Cerebellar cortex (tissue), 1 donor: ENCODE measurements at places on chromosomes 5 and 9.
A peak's percentile ranks its signal among the peaks of the same experiment; 100 is the strongest.

GRCh38 chr9:107597743-107598217 is 108.2 kb upstream of the KLF4 start:
- no peak for DNase-seq

- DNase-seq = no peak
Measured at GRCh38 chr5:137236849-137237507, 262.1 kb downstream of the SPOCK1 start.

DNA sequence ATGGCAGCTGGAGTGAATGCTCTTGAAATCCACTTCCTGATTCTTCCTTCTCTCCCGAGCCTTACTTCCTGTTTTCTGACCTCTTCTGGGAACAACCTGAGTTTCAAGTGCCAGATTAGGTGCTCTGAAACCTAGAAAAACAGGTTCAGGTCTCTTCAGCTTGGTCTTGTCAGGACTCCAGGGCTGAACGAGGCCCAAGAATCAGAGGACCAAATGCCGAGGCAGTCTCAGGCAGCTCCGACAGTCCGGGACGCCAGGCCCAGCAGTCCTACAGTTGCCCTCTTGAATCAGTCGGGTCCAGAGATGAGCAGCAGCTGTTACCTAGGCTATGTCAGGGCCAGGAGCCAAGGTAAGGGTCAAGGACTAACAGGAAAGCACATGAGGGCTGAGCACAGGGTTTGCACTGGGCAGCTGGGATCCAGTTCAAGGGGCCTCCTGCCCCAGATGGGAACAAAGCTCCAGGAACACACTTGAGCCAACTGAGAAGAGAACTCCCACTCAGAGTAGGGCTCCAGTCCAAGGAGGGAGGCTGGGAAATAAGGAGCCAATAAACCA is 38.3 kb upstream of the ADRA1B start:
- DNase-seq = peak; percentile 10

GRCh38 chr9:1647776-1648175 is 367.4 kb upstream of the SMARCA2 start:
- DNase-seq = no peak

DNA sequence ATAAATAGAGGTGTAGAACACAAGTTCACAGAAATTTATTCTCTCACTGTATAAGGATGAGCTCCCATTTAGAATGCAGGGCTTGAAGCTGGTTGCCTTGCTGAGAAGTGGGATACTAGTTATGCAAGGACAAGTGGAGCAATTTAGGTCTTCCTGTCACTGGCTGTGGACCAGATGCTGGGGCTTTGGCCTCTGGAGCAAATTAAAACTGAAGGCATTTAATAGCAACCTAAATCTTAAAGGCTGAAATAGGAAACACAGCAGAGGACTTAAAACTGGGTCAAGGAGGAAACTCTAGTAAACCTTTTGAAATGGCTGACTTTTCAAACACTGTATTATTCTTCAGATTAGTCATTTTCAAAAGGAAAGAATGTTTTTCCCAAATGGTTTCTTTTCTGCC is 319.4 kb downstream of the RAB3C start:
- DNase-seq = no peak

- DNase-seq = no peak
Measured at GRCh38 chr5:94853120-94853519, 234.7 kb downstream of the SLF1 start.

DNA sequence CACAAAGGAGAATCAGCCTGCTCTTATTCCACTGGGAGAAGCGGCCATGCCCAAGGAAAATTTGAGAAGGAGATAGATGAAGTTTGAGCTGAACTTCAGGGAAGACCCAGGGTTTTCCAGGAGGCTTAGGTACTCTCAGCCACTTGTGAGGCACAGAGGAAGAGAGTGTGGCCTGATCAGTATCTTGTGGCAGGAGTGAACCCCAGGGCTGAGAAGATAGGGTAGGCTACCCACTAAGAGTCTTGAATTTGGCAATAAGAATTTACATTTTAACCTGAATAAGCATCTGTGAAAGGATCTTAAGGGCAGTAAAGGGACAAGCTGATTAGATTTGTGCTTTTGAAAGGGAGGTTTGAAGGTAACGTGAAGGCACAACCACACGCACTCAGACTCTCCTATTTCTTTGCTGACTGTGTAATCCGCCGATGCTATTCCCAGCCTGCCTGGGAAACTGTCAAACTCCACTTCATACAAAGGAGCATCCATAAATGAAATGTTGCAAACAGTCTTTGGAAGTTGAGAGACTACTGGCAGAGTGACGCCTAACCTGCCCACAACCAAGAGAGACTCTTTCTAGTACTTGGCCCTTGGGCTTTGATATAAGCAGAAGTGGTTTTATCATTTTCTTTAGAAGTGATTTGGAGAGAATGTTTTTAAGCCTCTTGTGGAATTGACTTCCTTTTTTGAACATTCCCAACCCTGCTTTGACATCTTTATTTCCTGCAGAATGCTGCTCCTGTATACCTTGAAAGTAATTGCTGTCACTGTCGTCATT is 108.2 kb upstream of the VCAN start:
- DNase-seq = no peak

- peak; percentile 95 for DNase-seq
Measured at GRCh38 chr5:147756566-147756965, 26.0 kb downstream of the JAKMIP2 start.

GRCh38 chr9:98085944-98086343 is 29.4 kb downstream of the NANS start:
- DNase-seq = no peak

GRCh38 chr5:51385216-51385615 is 2.0 kb downstream of the ISL1 start:
- no peak for DNase-seq

DNA sequence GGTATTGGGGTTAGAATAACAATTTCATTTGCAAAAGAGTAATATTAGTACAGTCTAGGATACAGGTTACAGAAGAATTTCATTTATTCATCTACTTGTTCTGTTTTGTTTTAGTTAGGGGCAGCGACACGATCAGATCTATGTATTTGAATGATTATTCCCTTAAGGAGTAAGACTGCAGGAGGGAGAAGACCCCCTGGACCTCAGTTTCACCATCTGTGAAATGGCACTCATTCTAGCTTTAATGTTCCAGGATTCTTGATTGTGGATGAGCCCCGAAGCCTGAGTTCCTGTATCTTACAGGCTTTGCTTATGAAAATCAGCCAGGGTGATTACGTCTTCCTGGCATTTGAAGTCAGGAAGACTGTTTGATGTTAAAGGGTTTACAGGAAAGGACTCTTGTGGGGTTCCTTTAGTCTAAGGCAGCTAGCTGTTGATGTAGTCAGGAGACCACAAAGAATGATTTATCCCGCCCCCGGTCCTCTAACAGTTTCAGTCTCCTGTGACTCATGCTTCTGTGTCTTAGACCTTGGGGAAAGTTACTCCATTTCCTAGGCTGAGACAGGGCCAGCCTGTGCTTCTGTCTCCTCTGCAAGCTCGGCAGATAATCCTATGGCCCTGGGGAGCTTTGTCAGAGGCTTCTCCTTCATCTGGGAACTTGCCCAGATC is 11.5 kb downstream of the SMIM3 start:
- DNase-seq = no peak

DNA sequence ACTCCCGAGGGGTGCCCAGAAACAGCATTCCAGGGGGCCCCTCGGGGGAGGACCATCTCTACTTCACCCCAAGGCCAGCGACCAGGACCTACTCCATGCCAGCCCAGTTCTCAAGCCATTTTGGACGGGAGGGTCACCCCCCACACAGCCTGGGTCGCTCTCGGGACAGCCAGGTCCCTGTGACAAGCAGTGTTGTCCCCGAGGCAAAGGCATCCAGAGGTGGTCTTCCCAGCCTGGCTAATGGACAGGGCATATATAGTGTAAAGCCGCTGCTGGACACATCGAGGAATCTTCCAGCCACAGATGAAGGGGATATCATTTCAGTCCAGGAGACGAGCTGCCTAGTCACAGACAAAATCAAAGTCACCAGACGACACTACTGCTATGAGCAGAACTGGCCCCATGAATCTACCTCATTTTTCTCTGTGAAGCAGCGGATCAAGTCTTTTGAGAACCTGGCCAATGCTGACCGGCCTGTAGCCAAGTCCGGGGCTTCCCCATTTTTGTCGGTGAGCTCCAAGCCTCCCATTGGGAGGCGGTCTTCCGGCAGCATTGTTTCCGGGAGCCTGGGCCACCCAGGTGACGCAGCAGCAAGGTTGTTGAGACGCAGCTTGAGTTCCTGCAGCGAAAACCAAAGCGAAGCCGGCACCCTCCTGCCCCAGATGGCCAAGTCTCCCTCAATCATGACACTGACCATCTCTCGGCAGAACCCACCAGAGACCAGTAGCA is 83.9 kb downstream of the GOLPH3 start:
- no peak for DNase-seq
